ENCODE measurements at places on chromosomes 1 and 21.

DNA sequence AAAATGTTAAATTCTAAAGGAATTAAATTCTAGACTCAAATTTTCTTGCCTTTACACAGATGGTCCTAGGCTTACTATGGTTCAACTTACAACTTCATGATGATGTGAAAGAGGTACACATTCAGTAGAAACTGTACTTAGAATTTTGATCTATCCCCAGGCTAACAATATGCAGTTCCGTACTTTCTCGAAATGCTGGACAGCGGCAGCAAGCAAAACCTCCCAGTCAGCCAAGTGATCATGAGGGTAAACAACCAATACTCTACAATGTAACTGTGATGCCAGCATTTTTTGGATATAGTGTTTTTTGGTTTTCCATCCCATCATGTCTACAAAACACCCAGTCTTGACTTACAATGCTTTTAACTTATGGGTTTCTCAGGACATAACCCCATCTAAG is 25.7 kb downstream of the VAV3 start:
- DNase-seq: no peak

DNA sequence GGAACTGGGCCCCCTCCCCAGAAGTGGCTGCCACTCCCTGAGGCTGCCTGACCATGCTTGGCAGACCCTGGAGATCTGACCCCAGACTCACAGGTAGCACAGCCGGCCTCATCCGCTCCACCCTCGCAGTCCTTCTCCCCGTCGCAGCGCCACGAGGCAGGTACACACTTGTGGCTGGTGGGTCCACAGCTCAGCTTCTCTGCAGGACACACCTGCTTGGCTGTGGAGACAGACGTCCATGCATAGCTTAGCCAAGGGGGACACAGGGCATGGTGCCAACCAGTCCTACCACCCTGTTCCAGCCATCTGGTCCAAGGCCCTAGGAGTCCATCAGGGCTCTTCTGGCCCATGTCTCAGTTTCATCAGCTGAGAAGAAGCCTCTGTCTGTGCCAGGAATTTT is 42.2 kb upstream of the MAGOH start:
- no peak for DNase-seq

DNA sequence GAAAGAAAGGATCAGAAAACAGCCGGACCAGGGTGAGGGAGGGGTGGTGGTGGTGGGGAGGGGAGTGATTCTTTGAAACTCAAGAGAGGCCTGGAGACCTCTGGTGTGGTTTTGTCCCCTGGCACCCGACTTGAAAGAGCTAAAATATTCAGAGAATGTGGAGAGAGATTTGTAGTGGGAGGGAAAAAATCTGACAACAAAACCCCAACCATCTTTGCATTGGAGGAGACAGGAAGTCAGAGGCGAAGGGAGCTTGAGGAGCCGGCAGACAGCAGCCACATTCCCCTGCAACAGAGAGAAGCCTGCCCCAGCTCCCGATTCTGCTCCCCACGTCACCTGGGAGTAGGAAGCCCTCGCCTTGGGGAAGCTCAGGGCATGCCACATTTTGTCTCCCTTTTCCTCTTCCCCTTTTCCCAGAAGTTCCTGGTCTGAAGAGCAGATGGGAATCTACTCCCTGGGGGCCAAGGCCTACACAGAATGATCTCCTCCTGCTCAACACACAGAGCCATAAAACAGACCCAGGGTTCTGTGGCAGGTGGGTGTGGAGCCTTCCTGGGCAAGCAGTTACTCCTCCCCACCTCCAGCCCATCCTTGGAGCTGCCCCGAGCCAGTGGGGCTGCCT is 84.9 kb downstream of the ITPKB start:
- DNase-seq: no peak

DNA sequence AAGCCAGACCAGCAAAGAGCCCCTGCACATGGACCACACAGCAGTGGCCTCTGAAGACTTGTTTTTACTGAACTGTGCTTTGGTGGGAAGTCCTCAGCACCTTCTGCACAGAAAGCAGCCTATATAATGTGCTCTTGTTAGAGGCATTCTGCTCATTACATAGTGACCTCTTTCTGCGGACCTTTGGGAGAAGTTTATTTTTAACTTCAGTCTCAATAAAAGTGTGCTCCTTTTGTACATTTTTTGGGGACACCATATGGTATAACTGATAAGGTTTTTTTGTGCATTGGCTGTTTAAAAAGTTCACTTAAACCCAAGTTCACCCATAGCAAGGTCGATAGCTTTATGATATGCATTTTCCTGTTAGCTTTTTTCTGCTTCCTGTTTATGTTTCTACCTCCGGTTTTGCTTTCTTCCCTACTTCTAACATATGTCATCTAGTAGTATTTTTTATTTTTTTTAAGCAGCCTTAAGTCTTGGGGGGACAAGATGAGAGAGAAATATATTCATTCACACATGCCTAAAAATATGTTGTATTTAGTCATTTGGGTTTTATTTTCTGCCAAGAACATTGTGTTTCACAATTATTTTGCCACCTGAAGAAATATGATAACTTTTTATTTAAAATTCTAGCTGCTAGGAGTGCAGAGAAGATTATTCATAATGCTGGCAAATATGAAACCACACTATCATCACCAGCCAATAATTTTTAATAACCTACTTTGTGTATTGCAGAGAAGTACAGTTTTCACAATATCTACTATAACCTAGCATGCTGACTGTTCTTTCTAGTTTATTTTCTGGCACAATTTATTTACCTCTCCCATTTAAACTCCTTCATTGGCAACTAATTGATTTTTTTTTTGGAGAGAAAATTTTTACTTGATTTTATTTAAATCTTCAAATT is 22.9 kb upstream of the SLC19A2 start:
- no peak for DNase-seq

DNA sequence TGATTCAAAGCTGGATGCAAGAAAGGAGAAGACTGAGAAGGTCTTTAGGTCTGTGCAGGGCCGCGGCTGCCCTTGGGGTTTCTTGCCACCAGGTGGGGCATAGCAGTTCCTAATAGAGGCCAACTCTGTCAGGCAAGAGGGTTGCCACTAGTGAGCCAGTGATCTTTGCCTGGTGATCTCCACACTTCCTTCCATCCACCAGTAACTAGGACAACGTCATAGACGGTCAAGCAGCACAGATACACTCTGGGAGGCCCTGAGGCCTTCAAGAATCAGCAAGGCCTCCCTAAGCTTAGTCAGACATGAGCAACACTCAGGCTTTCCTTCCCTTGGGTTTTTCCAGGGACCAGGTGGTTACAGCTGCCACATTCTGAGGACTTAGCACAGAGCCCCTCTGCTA is 32.9 kb upstream of the ATP2B4 start:
- peak; percentile 27 for DNase-seq

DNA sequence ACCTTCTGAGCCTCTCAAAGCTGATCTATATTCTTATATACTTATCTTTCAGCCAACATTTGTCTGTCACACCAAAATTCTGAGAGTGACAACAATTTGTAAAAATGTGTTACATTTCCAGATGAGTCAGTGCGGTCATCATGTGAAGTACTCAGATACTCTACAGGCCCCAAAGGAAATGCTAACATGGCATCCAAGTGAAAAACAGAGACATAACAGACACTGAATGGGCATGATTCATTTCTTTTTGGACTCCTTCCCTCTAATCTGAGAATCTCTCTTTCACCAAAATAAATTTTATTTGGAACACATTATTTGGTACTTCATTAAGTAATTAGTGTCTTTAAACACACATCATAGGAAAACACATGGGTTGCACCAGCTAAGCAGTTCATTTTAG is 96.6 kb downstream of the SLC44A5 start:
- DNase-seq: no peak

- DNase-seq: no peak
Measured at GRCh38 chr1:231966983-231967382, 340.4 kb downstream of the DISC1 start.

- DNase-seq: no peak
Measured at GRCh38 chr1:193019442-193020026, 39.6 kb downstream of the UCHL5 start.

- no peak for DNase-seq
Measured at GRCh38 chr1:206468571-206468970, 1.7 kb upstream of the IKBKE start.

DNA sequence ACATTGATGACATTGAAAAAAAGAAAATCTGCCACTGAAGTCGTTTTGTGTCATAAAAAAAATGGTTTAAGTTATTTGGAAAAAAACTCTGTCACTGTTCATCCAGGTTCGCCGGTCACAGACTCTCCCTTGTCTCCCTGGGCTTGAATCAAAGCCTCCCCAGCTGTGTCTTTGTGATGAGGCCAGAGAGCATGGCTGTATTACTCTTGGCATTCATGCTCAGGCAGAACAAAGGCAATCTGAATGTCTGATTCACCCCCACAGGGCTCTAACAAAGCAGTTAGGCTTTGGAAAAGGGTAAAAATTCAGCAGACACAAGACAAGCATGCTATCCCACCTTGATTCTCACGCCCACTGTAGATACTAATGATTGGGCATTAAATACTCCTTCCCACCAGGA is 304.3 kb upstream of the PLD5 start:
- DNase-seq: no peak

DNA sequence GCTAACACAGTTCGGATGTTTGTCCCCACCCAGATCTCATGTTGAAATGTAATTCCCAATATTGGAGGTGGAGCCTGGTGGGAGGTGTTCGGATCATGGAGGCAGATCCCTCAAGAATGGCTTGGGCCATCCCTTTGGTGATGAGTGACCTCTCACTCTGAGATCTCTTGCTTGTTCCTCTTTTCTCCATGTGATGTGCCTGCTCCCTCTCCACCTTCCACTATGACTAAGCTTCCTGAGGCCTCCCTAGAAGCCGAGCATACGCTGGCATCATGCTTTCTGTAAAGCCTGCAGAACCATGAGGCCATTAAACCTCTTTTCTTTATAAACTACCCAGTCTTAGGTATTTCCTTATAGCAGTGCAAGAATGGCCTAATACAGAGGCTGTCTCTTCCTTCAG is 8.1 kb upstream of the PLA2G5 start:
- no peak for DNase-seq

GRCh38 chr1:16235944-16236510 is 956 bp downstream of the CPLANE2 start:
- DNase-seq: no peak

DNA sequence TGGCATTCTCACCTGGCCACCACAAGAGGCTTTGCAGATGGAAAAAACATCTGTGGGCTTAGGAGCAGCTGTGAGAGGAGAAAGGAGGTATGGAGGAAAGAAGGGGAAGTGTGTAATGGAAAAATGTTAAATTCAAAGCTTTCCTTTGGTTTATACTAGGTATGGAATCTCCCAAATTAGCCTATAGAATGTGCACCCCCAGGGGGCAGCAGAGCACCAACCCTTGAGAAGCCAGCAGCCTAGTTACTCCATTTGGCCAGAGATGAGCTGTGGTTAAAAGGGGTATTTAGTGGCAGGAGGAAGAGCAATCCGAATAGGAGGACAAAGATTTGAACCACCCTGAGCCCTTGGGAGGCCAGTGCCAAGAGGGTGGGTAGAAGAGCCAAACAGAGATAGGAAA is 97.5 kb upstream of the CTTNBP2NL start:
- no peak for DNase-seq

- no peak for DNase-seq
Measured at GRCh38 chr1:91846007-91846638, 39.8 kb downstream of the TGFBR3 start.

GRCh38 chr1:206144605-206145004 is 27.4 kb upstream of the AVPR1B start:
- DNase-seq: no peak

DNA sequence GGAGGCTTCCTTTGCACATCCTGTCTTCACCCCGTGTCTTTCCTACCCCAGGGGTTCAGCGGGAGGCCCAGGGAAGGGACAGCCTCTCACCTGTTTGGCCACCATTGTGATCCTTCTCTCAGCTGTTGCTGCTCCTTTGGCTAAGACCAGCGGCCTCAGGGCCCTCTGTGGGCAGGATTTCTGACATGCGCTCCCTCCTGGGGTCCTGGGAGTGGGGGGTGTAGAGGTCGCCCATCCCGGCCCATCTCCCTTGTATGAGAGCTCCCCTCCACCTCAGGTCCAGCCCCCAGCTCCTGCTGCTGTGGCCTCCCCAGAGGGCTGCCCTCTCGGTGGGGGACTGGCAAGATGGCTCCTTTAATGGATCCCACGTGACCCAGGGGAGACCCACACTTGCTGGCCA is 120.5 kb downstream of the PRDM2 start:
- no peak for DNase-seq

DNA sequence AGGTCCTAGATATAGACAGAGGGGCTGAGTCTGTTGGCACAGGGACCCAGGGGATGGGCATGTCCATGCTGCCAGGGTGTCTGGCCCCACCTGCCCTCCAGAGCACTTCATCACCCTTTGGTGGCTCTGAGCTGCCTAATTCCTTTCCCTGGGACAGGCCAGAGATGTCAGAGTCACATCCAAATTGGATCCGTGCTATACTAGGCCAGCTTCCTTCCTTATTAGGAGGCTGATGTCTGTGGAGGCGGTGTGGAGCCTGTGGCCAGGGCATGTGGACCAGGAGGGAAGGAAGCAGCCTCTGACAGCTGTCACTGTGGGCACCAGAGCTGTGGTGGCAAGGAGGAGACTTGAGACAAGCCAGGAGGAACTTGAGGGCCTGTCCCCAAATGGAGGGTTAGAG is 77.7 kb upstream of the TMEM51 start:
- DNase-seq: no peak

- DNase-seq: no peak
Measured at GRCh38 chr1:211518330-211519289, 26.6 kb upstream of the RD3 start.

- no peak for DNase-seq
Measured at GRCh38 chr1:116908820-116909511, 750 bp upstream of the PTGFRN start.

DNA sequence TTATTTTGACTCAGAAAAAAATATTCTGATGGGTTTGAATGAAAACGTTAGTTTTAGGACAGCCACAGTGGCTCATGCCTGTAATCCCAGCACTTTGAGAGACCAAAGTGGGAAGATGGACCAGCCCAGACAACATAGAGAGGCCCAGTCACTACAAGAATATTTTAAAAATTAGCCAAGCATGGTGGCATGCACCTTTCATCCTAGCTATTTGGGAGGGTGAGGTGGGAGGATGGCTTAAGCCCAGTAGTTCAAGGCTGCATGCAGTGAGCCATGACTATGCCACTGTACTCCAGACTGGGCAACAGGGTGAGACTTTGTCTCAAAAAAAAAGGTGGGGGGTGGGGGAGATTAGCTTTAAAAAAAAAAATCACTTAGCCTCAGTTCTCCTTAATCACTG is 127.5 kb downstream of the LBR start:
- DNase-seq: no peak

DNA sequence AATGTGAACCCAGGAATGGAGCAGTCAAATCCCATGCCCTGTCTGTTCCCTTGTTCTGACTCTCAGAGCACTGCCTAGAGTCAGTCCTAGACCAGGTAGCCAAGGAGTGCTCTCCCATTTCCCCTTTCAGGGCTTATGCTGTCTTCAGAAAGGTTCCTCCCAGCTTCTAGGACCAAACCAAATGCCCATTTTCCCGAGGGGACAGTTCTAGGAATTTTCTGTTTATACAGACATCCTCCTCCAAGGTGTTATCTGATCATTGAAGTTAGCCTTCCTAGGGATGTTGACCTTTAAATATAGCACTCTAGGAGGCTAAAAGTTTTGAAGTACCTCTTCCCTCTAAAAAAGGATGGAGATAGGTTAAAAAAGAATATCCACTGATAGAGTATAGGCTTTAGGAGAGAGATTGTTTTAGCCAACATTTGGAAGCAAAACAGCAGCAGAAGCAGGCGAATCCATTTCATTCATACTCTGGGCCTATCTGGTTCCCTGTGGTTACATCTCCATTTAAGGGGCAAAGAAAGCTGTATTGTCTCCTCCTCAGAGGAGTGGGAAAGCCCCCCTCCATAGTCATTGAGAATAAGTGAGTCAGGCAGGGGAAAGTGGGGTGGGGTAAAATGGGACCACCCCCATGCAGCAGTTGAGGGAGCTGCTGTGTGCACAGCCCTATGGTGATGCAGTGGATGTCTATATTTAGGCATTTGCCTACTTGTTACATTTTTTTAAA is 126.5 kb downstream of the SPATA46 start:
- DNase-seq: no peak
